Nucleus accumbens (tissue), 56 donors: ENCODE measurements at places on chromosomes 4 and X.

GRCh38 chr4:8392591-8393190 lies 47.8 kb downstream of the ACOX3 start:
- no peak for DNase-seq

DNA sequence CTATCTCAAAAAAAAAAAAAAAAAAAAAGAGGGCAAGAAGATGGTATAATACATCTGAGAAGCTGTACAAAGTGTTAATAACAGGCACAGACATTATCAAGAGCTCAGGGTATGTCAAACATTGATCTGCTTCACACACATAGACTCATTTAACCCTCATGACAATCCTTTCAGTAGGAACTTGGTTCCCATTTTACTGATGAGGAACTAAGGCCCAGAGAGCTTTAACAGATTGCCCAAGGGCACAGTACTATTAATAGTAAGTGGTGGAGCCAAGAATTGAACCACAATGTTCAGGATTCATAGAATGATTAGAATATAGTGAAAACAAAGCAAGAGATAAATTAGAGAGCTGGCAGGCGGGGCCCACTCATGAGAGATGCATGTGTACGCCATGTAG lies 154.4 kb downstream of the EFHC2 start:
- DNase-seq, result no peak

DNA sequence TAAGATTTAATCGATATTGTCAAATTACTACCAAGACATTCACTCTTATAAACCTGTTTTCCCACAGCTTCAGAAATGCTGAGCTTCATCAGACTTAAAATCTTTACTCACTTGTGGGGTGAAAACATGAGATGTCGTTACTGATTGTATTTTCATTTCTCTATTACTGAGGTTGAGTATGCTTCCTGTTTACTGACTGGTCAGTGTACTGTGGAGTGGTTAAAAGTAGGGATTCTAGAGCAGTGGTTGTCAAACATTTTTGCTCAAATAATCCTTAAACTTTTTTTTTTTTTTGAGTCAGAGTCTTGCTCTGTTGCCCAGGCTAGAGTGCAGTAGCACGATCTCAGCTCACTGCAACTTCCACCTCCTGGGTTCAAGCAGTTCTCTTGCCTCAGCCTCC lies 50.3 kb downstream of the NSUN7 start:
- no peak for DNase-seq

DNA sequence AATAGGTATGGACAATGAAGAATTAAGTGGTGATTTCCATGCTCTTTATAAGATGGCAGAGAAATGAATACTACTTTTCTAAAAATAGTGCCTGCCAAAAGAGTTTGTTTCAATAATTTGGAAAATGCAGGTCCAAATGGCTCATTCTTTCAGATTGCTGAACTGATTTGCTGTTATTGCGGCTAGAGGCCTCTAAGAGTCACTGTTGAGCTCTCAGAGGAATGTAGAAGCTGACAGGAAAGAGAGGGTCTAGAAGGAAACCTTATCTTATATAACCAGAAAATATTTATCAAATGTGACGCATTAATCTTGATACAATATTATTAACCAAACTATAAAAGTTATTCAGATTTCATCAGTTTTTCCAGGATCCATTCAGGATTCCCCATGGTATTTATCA lies 65.7 kb upstream of the PAGE1 start:
- no peak for DNase-seq

DNA sequence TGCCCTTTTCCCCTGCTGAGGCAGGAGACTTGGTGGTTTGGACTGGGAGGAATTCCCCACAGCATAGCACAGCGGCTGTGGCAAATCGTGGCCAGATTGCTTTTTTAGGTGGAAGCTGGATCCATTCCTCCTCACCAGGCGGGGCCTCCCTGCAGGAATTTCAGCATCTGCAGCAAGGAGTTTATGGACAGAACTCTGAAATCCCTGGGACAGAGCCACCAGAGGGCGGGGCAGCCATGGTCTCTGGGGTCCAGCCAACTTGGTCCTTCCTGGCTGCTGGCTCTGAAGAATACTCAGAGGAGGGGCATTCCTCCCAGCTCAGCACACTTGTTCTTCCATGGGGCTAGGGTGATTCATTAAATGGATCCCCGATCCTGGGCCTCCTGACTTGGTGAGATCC lies 794.3 kb downstream of the SH3BGRL start:
- DNase-seq, result no peak

DNA sequence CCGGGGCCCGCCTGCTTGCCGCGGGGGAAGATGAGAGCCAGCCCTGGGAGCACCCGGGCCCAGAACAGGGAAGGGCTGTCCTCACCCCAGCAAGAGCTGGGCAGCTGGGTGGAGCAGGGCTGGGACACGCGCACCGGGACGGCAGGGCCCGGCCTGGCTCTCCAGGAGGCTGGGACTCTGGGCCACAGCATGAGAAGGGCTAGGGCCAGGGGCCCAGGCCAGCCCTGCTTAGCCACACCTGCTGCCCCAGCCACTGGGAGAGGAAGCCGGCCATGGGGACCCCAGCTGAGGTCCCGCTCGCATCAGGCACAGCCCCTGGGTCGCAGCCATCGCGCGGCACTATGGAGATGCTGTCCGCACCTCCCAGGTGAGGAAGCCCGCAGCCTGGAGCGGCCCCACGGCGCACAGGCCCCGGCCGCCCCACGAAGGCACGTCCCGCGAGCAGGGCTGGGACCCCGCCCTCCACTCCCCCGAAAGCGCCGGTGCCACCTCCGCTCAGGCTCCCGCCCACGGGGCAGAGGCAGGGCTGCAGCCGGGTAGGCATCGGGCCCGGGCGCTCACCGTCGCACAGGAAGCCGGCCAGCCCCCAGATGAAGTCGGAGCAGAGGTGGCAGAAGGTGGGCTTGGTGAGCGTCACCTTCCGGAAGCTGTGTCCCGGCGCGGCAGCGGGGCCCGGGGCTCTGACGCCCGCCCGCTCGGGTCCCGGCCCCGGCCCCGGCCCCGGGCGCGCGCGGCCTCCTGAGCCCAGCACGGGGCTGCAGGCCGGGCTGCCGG lies 531 bp downstream of the DGKQ start:
- DNase-seq, result no peak

DNA sequence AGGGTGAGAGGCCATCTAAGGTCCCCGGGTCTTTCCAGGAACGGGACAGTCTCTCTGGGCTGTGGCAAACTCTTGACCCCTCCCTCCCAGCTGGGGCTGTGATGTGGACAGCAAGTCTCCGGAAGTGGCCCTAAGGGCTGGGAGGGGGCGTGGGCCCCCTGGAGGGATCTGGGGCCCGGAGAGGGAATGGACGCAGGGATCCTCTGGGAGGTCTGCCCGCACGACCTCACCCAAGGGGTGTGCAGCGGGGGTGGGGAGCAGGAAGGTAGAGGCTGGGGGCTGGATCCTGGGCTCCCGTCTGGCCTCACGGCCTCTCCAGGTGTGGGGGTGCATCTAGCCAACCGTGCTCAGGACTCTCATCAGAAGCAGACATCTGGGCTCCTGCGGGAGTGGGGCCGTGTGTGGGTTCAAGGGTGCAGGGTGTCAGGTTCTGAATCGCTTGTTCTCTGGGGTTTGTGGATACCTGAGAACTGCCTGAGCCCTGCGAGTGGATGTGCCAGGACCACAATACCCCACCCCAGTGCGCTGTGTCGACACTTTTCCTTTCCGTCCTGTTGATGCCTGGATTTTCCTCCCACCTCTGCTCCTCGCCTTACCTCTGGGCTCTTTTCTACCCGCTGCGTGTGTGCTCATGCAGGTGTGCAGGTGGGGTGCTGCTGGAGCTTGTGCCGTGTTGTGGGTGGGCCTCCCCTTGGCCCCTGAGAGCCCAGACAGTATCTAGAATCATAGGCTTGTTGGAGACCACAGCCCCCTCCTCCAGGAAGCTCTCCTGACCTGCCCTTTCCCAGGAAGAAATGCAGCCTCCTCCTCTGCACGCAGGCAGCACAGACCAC lies 915 bp downstream of the CPZ start:
- no peak for DNase-seq

DNA sequence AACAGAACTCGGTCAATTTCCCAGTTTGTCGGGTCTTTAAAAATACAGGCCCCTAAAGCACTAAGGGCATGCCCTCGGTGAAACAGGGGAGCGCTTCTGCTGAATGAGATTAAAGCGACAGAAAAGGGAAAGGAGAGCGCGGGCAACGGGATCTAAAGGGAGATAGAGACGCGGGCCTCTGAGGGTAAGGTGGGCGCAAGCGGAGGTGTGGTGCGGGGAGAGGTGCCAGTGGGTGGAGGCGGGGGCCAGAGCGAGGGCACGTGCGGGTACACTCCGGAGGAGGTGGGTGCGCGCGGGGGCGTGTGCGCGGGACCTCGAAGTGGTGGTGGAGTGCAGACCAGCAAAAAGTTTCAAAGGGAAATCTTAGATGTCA lies 787 bp upstream of the TET2 start:
- no peak for DNase-seq

- DNase-seq, result no peak
Measured at GRCh38 chr4:8599657-8600056, 7.1 kb downstream of the CPZ start.

- no peak for DNase-seq
Measured at GRCh38 chrX:16606142-16606720, 43.7 kb upstream of the S100G start.

GRCh38 chrX:153867139-153867538 lies 18.8 kb downstream of the L1CAM start:
- DNase-seq, result no peak
